ENCODE measurements at places on chromosomes 1 and 21.

- DNase-seq, result no peak
These were observed 12.5 kb downstream of the NR5A2 start for GRCh38 chr1:200039849-200040474.

DNA sequence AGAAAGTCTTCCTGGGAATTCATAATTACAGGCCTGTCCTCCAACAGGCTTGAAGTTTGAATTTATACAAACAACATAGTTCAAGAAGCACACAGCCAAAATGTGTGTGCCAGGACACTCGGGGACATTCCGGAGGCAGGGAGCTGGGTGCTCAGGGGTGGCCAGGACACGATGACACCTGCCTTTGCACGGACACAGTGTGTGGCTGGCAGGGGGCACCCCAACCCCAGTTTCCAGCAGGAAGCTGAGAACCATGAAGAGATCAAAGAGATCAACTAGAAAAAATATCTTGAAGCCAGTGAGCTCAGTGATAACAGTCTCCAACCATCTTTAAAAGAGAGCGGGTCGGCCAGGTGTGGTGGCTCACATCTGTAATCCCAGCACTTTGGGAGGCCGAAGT, 32.5 kb upstream of the TRAPPC10 start:
- no peak for DNase-seq

- no peak for DNase-seq
These were observed 65.0 kb upstream of the SLC22A15 start for GRCh38 chr1:115911294-115911693.

DNA sequence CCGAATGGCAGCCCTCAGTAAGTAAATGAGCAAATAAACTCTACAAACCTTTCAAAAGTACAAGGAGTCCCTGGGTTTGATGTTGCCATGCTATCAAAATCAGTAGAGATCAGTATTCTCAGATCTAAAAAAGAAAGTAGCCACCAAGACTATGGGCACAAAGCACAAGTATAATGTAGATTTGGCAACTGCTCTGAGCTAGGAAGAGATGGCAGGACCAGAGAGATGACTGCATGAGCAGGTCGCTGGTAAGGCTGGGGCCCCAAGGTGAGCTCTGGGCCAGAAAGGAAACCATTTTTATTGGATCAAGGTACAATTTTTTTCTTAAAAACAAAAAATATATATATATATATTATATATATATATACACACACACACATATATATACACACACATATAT, 3.1 kb upstream of the ADORA3 start:
- no peak for DNase-seq

DNA sequence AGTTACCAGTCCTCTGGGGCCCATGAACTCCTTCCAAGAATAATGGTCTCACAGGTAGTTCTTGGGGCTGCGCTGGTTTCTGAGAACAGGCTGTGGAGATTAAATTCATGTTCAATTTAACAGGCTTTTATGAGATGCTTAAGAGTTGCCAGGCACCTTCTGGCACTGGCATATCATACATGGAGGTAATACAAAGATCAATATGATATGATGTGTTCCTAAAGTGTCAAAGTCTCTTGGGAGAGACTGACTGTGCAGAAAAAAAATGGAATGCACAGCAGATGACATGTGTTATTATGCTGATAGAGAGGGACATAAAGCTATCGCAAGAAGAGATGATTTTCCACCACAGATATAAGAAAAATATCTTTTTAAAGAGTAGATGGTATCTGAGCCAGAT, 6.8 kb downstream of the CYP2J2 start:
- DNase-seq, result no peak

DNA sequence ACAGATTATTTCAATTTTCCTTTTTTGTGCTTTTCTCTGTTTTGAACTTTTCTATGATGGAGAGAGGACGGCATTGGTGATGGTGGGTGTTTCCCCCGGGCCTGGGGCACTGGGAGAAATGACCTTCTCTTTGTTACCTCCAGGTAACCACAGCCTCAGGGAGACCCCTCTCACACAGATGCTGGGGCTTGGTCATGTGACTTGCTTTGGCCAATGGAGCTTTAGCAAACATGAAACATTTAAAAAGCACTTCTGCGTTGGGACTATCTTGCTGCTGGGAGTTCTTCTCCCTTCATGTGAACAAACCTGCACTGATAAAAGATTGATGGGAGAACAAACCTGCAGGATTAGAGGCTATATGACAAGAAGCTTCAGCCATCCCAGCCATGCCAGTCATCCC, 122.9 kb downstream of the NGF start:
- DNase-seq, result no peak

GRCh38 chr1:28258628-28259251, 578 bp upstream of the SESN2 start:
- DNase-seq, result no peak

GRCh38 chr1:171126504-171126903, 35.8 kb downstream of the FMO3 start:
- no peak for DNase-seq

DNA sequence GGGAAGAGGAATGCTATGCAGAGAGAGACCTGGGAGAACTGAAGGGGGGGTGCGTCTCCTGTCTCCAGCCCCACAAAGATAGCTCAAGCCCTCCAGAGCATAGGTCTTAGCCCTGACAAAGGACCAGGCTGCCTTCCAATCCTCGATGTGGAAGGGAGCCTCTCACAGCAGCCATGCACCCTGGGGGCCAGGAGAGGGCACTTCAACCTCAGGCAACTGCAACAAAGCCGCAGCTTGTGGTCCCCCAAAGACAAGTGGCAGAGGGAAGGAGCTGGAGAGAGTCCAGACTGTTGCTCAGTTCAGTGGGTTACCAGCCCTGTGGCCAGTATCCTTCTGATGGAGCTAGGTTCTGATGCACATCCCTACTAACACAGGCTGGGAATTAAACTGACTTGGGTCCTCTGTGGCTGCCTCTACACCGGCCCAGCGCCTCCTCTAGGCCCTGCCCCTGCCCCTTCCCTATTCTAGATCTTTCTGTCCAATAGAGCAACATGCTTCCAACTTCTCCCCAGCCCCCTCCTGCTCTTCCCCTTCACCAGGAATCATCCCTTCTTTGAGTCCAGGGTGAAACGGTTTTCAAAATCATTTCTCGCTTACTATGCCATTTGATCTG, 100.7 kb upstream of the SPATA6 start:
- DNase-seq, result peak; percentile 39

- DNase-seq, result no peak
These were observed 517.5 kb downstream of the ADGRL2 start for GRCh38 chr1:82318265-82318664.

DNA sequence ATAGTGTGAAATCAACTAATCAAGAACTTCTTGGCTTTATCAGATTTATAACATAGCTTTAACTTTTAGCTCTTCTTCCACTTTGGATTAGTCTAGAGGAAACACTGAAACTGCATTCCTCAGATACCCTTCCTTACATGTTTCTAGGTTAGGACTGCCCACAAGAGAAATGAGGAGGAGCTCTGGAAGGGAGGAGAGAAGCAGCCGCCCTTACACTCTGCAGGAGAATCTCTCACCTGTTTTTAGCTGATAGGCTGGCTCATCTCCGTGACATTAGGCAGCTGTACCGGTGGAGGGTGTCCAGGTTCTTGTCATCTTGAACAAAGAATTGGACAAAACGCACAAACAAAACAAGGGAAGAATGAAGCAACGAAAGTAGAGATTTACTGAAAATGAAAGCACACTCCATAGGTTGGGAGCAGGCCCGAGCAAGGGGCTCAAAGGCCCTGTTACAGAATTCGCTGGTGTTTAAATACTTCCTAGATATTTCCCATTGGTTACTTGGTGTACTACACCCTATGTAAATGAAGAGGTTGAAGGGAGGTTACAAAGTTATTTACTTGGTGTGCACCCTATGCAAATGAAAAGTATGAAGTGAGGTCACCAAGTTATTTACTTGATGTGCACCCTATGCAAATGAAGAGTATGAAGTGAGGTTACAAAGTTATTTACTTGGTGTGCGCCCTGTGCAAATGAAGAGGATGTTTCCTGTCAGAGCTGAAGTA, 524.9 kb upstream of the CHRM3 start:
- no peak for DNase-seq

- peak; percentile 24 for DNase-seq
These were observed at the start of gene KCNA2 for GRCh38 chr1:110605901-110606656. KCNA2 (minus strand) TSS chr1:110606358; CDS start chr1:110604782, 1,576 bp downstream.

DNA sequence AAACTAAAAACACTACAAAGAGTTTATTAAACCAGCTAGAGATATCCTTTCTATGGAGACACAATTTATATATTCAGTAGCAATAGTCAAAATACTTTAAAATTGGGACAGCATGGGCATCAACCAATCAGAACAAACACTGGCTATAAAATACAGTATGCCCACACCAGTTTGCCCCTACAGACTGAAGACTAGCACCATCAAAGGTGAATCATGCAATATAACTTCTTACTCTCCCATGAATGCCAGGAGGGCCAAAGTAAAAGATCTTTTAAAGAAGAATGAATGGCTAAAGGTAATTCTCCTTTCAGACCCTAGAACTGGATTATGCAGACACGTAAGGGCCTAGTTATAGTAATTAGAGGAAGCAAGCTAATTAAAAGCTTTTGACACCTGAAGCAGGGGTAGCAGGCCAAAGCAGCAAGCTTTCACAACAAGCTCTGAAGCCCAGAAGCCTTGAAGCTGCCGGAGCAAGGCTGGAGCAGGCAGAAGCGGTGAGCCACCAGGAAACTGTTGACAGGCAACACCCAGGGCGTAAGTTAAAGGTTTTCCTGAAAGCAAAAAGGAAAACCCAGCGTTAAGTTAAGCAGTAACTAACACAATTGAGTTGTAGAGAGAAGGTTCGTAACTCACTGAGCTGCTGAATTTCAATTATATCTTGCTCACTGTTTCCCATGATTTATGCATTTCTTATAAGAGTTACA, 99.3 kb downstream of the CDC42BPA start:
- DNase-seq, result no peak

DNA sequence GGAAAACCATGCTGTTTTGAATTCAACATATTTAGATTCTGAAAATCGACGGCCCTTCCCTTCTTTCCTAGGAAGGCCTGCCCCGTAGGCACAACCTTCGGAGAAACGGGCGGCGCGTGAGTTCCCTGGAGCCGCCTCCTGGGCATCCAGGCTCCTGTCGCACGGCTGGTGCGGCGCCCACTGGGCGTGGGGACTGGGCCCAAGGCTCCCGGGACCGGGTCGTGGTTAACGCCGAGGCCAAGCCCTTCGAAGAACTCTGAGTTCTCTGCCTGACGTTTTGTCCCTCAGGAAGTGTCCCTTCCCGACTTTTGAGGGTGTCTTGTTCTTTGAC, 19.2 kb upstream of the TBX15 start:
- no peak for DNase-seq

DNA sequence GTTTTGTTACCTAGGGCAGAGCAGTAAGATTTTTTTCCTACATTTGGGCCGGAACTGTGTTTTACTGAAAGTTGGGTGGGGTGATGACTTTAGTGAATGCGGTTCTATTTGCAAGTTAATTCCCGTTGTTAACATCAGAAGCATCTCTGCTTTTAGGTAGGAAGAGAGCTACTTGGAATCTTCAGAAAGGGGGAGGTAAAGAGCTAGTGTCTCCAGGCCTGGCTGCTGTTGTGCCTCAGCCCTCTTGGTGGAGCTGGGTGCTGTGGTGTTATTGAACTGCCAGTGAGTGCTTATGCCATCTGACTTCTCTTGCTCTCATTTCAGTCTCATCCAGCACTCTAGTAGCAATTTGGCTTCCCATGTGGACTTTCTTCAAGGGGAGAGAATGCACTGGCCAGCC, 3.4 kb downstream of the KDM4A start:
- DNase-seq, result no peak

DNA sequence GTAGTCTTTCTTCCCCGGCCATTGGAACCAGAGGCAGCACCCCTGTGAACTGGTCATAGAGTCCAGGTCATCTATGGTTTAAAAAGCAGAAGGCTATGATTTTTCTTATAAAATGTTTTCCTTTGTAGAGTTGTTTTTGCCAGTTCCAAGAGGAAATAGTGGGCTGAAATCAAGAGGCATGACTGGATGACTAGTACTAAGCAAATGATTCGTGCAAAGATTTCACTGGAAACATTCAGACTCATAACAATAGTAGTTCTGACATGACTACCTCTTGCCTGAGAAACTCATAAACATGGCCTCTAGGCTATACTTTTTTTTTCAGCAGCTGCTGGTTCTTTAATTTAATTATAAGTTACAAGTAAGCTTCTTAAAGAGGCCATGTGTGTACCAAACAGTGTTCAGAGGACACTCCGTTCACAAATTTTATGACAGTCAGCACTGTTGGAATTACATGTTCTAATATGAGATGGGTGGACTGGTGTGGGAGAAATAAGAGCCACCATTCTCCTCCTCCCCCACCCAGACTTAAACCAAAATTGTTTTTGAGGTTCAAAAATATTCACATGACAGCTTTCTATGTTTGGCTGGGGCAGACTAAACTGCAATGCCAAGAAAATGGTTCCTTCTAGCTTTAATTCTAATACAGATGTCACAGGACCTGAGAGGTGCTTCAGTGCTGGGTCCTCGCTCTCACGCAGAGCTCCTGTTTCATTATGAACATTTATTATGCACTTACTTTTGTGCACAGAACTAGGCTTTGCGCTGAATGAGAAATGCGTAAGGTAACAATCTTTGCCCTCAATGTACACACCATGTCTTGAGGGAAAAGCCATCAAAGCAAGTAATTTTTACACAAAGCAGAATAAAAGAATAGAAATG, 147.5 kb downstream of the ZC3H11B start:
- no peak for DNase-seq

All from germinal center (tissue), 1 donor.